ENCODE measurements at places on chromosomes 2 and 18.

- no peak for DNase-seq
Observed at GRCh38 chr2:141468761-141469160, 662.1 kb downstream of the LRP1B start.

- no peak for DNase-seq
Observed at GRCh38 chr2:240640939-240641338, 15.7 kb downstream of the GPR35 start.

GRCh38 chr2:172877826-172878225, 142.2 kb downstream of the RAPGEF4 start:
- DNase-seq: no peak

DNA sequence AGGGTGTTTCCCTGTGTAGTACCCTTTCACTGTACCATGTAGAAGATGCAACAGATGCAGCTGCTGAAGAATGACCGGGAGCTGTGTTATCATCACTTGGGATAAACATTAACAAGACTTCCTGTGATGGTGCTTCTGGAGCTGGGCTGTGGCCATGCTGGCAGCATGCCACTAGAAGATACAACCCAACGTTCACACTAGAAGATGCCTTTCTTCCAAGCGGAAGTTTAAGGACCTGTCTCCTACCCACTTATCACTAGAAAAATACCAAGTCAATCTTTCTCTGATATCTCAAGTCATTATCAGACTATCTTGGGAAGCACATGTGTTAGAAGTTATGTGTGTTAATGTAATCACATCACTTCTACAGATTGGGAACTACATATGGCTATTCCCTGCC, 953.5 kb downstream of the CNTNAP5 start:
- DNase-seq: no peak

DNA sequence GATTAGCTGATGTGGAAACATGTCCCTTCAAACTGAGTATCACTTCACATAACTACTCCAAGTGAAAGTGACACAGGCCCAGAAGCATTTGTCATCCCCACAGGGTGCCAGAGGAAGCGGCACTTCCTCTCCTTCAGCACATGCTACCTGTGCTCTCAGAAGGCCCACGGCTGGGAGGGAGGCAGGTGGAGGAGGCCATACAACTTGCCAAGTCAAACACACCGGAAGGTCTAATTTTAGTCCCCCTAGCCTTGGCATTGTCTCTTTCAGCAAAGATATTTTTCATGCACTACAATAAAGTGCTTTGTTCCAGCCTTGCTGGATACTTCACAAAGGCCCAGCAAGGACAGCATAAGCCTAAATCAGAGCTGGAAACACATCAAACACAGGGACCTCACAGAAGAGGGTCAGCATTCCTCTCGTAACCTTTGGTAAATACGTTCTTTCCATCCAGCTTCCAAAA, 38.0 kb downstream of the VSNL1 start:
- DNase-seq: no peak
